Kidney (tissue), 22 donors: ENCODE measurements at places on chromosomes 5 and 9.
A peak's percentile ranks its signal among the peaks of the same experiment; 100 is the strongest.

DNA sequence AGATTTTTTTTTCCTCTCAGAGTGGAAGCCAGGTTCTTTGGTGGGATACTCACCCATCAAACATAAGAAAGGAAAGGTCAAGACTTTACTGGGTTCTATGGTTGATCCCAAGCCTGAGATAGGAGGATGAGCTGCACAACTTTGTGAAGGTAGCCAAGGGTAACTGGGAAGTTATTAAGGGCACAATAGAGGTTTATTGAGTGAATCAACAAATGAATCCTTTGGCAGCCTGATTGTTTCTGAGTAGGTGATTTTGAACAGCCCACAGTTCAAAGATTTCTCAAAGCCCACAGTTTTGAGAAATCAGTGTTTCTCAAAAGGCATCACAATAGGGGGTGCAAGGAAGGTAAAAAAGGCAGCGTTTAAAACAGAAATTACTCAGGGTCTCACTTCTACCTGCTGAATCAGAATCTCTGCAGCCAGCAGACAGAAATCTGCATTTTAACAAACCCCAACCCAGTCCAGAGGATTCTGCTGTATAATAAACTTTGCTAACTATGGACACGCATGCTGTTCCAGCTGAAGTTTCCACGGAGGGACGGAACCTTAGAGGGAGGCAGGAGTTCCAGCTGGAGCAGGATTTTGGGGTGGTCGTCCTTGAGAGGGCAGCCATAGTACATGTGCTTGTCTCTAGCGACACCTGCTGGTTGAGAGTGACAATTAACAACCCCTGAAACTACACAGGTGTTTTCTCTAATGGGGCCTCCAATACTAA lies 32.7 kb upstream of the FSD1L start:
- no peak for DNase-seq

- DNase-seq: peak; percentile 54
Measured at GRCh38 chr9:121883281-121884056, 209.6 kb downstream of the TTLL11 start.

- DNase-seq: no peak
Measured at GRCh38 chr5:65811004-65811403, 89.0 kb downstream of the NLN start.

- DNase-seq: no peak
Measured at GRCh38 chr5:104385906-104386305, 823.3 kb upstream of the NUDT12 start.

DNA sequence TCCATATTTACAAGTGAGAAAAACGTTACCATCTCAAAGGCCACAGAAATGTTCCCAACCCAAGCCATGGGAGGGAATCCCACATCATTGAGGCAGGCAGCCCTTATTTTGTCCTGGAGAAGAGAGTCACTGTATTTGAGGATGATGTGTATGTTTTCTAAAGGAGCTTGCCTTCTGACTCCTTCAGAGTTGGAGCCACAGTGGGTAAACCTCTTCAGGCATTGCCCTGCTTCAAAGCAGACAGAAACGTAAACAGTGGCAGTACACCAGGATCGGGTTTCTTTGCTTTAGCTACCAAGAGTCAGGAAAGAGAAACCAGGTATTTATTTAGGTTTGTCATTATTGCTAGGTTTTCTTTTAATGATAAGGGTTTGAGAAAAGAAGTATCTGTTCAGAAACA lies 45.7 kb downstream of the MUSK start:
- peak; percentile 56 for DNase-seq

- DNase-seq: no peak
Measured at GRCh38 chr5:127051591-127051990, 21.2 kb upstream of the MARCHF3 start.

GRCh38 chr9:110432253-110432652 lies 94.6 kb upstream of the TXNDC8 start:
- DNase-seq: no peak
